Stimulated activated CD8-positive, alpha-beta memory T cell treated with anti-CD3 and anti-CD28 coated beads, Interleukin-7, amount 100 ng/mL, for 24 hours (primary cell): ENCODE measurements at places on chromosomes 6 and 20.

GRCh38 chr6:134868812-134869211 is 81.1 kb downstream of the ALDH8A1 start:
- DNase-seq = no peak

GRCh38 chr20:63545814-63546213 is 1.7 kb downstream of the SRMS start:
- no peak for DNase-seq

GRCh38 chr20:45924391-45925261 is 9.9 kb upstream of the PCIF1 start:
- DNase-seq = no peak

DNA sequence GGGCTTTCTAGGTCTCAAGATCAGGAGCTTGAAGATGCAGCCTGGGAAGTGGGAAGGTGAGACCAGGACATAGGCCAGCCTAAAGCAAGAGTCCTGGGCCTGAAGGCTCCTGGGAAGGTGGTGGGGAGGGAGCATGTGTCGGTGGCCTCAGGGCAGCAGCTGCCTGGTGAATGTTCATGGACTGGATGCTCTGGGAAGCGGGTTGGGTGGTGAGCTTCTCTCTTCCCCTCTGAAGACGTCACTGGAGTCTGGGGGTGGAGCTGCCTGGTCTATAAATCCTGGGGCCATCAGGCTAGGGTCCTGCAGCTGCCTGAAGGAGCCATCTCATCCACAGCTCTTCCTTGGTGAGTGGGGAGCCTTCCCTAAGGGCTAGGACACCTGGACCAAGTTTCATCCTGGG is at the start of gene GNRH2:
Gene GNRH2 (plus strand): TSS at position 301 of the 400 bp plus-strand sequence. CDS start 793 bp downstream, outside the sequence.
- DNase-seq = no peak

DNA sequence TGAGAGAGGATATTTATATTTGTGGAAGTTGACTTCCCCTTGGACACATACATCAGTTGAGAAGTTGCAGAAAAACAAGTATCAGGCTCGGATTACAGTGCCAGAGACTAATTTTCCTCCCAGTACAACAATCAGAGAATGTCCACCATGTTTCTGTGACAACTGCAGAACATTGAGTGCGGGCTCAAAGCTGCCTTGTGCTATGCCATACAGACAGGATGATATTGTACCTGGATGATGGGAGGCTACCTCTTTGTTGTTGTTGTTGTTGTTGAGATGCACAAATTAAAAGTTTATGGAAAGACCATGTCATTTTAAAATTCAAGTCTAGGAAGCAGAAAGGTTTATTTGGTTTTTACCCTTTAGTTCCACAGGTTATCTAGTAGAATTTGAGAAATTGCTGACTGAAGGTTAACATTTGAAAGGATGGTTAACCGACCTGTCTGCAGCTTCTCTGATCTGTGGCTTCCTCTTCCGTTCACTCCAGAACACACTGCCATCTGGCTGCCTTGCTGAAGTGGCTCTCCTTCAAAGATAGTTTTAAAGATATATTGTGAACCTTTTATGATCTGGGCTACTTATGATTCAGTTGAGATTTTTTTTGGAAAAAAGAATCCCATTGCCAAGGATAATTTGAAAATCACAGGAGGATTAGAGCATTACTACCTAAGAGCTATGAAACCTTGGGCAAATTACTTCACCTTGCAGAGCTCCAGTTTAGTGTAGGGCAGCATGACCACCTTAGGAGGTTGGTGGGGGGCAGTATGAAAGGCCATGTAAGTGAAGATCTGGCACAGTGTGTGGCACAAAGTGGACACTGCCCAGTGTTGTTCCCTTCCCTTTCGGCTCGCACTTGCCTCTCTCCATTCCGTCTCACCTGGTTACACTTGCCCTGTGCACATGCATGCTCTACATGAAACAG is 15.9 kb downstream of the TMEM200A start:
- DNase-seq = no peak

DNA sequence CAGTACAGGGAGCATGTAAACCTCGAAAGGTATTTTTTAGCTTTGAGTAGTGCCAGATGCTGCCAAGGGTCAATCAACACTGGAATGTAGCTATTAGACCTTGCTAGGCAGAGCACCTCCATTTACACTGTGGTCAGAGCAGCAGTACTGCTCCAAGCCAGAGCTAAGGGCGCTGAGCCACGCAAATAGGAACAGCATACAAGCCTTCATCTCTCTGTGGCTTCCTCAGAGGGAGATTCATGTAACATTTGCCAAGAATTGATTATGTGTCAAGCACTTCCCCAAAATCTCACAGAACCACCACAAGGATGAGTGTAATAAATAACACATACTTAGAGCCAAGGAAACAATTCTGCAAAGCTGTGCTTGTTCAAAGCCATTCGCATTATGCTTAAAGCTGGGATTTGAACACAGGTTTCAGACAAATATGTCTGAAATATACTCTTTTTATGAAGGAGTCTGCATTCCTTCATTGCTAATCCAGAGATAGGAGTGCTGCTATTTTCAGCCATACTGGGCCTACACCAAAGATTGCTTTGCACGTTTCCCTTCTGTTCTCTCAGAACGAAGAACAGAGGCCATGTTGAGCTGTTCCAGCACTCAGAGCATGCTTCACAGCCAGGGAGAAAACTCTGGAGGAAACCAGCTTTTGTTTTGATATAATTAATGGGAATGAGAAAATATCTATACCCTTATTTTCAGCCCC is 97.7 kb downstream of the SLC16A10 start:
- DNase-seq = no peak

DNA sequence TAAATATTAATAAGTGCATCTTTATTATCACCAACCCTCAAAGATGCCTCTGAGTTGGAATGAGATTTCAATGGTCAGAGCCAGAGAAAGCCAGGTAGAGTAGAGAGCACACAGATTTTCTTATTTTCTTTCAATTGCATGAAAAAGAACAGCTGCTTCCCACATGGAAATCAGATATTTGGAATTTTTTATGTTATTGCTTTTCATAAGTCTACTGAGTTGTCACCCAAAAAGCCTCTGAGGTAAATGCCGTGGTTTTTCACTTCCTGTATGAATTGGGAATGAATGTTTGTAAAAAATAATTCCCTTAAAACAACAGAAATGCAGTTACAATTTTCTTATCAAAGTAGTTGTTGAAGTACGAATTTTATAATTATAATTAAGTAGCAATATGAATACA is 563.1 kb downstream of the RFPL4B start:
- DNase-seq = no peak

DNA sequence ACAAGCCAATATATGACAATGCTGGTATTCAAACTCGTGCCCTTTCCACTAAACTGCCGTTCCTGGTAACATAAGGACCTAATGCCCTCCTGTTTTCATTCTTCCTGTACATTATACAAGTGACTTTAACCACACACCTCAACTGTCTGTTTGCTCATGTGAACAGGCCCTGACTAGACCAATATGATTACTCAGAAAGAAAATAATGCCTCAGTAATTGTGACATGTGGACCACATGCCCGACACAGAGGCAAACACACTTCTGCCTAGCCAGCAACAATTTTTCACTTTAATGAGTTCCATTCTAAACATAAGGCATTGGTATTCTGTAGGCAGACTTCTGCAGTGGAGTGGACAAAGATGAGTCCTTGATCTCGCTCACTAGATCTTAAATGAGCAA is 30.0 kb downstream of the SLC22A16 start:
- no peak for DNase-seq

GRCh38 chr6:90425161-90425641 is 128.6 kb upstream of the BACH2 start:
- DNase-seq = no peak

DNA sequence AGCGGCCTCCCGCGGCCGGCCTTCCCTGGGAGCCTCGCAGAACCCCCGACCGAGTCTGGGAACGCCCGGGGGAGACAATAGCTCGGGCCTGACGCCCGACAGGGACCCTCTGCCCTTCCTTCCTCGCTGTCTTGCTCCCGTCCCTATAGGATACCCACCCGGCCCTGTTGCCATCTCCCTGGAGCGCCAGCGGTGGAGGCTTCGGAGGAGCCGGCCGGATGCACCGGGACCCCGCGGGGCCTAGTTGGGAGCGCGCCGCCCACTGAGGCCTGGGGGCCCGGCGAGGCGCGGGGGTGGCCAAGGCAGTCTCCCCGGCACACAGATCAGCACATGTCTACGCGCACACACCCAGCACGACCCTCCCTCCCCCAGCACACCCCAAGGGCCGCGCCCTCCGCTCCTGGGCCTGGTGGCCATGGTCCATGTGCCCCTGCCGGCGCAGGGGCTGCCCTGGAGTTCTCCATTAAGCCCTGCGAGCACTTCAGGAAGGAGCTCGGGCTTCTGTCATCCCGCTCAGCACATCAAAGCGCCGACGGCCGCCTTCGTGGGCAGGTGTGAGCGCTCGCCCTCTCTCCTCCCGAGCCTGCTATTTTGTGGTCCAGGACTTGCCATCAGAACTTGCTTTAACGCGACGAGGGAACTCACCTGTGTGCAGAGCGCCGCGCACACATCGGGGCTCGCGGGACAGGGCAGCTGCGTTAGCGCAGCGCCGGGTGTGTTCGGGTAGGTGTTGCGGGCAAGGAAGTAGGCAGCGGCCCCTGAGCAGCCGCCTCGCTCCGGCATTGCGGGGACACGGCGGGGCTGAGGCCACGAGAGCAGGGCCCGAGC is 3.7 kb downstream of the FOXF2 start:
- no peak for DNase-seq

DNA sequence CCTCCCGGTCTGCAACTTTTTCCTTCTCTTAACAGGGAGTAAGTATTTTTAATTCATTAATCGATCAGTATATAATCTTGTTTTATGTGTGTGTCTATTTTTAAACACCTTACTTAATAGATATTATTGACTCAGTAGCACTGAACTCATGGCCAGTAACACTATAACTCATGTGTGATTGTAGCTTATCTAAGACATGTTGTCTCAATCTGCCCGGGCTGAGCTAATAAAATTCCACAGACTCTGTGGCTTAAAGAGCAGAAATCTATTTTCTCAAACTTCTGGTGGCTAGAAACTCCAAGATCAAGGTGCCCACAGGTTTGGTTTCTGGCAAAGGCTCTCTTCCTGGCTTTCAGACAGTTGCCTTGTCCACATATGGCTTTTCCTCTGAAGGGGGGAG is 68.8 kb upstream of the TNFAIP3 start:
- no peak for DNase-seq

DNA sequence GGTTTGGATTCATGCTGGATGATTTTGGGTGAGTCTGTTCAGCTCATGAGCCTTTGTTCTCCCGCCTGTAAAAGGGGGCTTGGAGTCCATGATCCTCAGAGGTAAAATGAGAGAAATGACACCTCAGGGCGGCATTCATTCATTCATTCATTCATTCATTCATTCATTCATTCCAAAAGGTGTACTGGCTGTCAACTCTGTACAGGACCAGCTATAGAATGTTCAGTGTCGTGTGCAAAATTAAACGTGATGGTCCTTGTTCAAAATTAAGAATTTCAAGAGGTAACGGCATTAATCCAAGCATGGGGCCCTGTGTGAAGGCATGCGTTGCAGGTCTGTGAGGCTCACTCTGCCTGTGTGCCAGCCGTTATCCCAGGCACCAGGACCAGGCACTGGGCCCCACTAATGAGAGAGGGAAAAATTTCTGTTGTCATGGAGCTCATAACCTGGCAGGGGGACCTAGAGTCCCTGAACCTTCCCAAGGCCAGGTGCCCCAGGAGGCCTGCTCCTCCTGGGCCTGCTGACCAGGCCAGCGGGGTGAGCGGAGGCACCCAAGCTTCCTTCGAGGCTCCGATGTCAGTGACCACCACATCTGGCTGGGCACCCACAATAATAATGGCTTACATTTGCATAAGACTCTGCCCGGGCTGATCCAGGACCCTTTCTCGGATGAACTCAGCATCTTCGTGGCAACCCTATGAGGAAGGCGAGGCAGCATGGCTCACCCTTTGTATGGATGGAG is 53.2 kb downstream of the CEBPB start:
- no peak for DNase-seq

DNA sequence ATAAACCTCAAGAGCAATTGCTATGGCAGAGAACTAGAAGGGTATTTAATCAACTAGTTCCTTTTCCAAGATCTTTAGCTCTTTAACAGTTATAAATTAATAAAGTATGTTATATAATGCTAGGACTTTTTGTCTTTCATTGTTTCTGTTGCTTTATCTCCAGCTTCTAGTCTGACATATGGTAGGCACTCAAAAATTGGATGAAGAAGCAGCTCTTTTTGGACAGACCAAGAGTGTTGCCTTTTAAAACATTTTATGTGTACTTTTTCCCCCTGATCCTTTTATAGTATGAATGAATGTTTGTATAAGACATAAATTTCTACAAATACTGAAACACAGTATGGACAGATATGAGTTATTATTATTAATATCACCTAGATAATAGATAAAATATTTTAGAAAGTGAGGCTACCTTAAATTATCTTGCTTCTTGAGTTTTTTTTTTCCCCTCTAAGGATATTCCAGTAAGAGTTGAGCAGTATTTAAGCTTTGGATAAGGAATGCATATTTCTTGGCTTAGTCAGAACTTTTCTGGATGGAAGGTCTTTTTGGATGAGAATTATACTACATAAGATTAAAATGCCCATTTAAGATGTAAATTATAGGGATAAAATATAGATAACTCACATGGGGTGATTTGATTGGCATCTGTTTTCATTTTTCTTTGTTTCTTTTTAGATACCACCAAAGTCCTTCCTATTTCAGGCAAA is 16.6 kb downstream of the LAMA2 start:
- no peak for DNase-seq

GRCh38 chr20:9075264-9076095 is 6.6 kb downstream of the PLCB4 start:
- no peak for DNase-seq

DNA sequence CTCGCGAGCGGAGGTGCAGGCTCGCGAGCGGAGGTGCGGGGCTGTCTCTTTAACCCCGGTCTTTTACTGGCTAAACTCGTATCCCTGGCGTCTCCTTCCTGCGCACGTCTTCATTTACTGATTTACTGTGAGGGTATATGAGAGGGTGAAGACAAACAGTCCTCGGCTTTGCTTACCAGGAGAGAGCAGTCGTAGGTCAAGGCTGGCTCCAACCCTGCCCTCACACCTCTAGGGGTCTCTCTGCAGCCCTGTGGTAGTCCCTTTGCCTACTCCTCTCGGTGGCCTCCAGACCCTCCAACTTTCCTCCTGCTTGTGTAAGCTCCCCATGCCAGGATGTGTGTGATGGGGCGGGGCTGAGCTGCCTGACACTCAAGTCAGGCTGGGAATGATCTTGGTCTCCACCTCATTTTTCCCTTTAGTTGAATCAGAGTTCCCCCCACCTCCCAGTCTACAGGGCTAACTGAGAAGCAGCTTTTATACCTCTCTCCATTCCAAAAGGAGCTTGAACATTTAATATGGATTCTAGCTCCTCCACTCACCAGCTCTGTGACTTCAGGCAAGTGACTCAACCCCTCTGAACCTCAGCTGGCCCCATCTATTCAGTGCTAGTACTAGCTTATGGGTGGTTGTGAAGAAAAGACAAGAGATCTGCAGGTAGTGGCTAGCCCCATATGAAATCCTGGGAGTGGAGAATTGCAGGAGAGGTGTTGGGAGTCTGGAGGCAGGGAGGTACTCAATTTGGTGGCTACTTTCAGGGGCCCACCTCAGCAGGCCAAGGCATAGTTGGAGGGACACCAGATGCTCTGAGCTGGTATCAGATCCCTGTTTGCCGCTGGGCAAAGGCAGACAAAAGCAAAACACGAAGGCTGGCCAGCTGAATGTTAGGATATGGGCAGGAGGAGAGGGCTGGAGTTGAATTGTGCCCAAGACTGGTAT is 902 bp downstream of the SLC29A1 start:
- DNase-seq = no peak

- DNase-seq = no peak
Measured at GRCh38 chr6:143221698-143222097, 161.0 kb downstream of the AIG1 start.
